ENCODE measurements at places on chromosomes 12 and 14.
A peak's percentile ranks its signal among the peaks of the same experiment; 100 is the strongest.

DNA sequence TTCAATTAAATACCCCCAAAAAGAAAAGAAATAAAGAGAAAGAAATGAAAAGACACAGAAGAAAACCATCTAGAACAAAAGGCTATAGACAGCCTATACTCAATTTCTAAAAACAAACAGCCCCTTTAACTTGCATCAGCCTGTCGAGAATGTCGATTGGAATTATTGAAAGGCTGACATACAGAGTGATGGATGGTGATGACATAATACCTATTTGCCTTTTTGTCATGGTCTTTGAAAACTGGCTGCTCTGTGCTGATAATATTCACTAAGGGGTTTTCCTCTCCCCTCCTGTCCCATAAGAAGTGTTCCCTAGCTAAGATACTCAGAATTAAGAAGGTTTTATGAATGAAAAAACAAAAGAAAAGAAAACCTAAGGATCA is 393.7 kb downstream of the SOX5 start:
- DNase-seq, result peak; percentile 5

DNA sequence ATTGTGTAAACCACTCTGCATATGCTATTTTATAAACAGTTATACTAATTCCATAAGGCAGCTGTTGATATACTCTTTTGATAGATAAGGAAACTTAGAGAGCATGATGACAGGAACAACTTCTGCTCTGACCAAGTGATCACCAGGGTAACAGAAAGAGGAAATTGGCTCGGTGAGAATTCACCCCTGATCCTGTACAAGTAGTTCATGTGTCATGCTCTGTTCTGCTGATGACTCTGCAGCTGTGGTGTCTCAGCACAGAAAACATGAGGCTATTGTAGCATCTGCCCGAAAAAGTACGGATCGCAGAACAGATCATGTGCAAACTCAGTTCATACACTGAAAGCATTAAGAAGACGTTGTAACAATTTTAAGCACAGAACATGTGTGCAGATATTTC is 345.0 kb downstream of the LRIG3 start:
- DNase-seq, result no peak

DNA sequence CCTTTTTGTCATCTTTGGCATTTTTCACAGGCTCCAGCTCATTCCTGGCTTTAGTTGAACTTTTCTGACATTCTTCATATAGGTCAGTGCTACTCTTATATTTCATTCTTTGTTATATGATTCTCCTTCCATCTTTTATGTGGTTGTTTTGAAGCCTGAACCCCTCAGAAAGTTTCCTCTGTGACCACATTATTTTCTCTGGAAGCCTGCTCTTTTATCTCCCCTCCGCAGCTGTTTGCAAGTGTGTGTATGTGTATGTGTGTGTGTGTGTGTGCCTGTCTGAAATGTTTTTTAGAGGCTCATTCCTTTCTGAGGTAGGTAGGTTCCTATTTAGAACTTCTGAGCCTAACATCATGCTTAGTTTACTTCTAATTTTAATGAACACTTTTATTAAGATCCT is 47.6 kb downstream of the ANO4 start:
- no peak for DNase-seq

DNA sequence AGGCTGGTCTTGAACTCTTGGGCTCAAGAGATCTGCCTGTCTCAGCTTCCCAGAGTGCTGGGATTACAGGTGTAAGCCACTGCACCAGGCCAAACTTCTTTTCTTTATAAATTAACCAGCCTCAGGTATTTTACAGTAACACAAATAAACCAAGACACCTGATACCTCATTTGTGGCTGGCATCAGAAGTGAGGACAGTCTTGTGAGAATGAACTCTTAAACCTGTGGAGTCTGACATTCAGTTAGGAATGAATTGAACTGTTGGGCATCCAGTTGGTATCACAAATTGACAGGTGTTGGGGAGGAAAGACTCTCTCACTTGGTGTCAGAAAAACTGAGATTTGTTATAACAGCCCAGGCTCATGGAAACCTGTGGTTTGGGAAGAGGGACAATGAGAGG is 120.5 kb downstream of the DENND5B start:
- DNase-seq, result no peak

GRCh38 chr12:100485983-100486382 is 12.3 kb downstream of the NR1H4 start:
- no peak for DNase-seq

GRCh38 chr12:121578230-121579189 is 2.3 kb downstream of the KDM2B start:
- no peak for DNase-seq

GRCh38 chr12:50043854-50044253 is 13.5 kb upstream of the ASIC1 start:
- no peak for DNase-seq

- no peak for DNase-seq
Measured at GRCh38 chr14:32494609-32495434, 165.7 kb downstream of the AKAP6 start.

GRCh38 chr12:88946372-88946997 is 366.2 kb upstream of the KITLG start:
- DNase-seq, result no peak

DNA sequence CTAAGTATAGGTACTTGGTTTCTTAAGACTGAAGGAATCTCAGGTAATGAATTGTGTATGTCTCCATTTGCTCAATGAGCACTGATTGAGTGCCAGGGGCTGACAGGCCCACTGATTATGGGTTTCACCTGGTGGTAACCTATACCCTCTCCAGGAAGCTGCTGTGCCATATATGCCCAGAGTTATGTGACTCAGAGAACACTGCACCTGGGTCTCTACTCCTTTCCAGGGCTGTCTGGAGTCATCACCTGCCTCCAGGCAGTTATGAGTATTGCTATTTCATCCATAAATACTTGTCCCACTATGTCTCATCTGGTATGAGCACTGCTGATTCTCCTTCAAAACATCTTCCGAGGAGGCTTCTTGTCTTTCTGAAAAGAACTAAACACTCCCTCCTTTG is 692.9 kb downstream of the BCL11B start:
- DNase-seq, result no peak

- DNase-seq, result peak; percentile 22
Measured at GRCh38 chr12:32398816-32399369, 465 bp upstream of the FGD4 start.

- no peak for DNase-seq
Measured at GRCh38 chr14:76259029-76259735, 107.5 kb downstream of the GPATCH2L start.

- DNase-seq, result no peak
Measured at GRCh38 chr12:108371801-108372344, 32.8 kb upstream of the CMKLR1 start.

- no peak for DNase-seq
Measured at GRCh38 chr14:104138098-104138717, at the start of gene KIF26A. Gene KIF26A, plus strand, starts transcription at chr14:104138587. Its CDS starts 136 bp downstream, at chr14:104138723.

DNA sequence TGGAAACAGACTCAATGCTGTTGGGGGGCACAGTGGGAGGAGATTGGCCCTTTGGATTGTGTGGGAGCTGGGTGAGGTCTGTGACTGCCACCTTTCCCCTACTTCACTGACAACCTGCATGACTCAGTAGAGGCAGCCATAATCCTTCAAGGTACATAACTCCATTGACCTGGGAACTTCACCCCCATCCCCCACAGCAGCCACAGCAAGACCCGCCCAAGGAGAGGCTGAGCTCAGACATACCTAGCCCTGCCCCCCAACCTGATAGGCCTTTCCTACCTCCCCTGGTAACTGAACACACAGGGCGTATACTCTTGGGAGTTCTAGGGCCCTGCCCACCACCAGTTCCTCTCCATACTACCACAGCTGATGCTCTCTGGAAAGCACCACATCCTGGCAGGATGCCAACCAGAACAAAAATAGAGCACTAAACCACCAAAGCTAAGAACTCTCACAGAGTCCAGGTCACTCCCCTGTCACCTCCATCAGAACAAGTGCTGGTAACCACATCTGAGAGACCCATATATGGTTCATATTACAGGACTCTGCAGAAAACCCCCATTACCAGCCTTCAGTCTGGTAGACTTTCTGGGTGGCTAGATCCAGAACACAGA is 703.9 kb downstream of the FSCB start:
- DNase-seq, result no peak

GRCh38 chr12:114998118-114998749 is 314.3 kb upstream of the TBX3 start:
- DNase-seq, result no peak

- DNase-seq, result no peak
Measured at GRCh38 chr12:19148860-19149259, 19.3 kb downstream of the PLEKHA5 start.

GRCh38 chr14:94646481-94646880 is 34.3 kb downstream of the SERPINA3 start:
- no peak for DNase-seq

- DNase-seq, result no peak
Measured at GRCh38 chr12:19957308-19958125, 410.8 kb upstream of the PDE3A start.

- no peak for DNase-seq
Measured at GRCh38 chr12:96201272-96202227, 7.4 kb downstream of the ELK3 start.

DNA sequence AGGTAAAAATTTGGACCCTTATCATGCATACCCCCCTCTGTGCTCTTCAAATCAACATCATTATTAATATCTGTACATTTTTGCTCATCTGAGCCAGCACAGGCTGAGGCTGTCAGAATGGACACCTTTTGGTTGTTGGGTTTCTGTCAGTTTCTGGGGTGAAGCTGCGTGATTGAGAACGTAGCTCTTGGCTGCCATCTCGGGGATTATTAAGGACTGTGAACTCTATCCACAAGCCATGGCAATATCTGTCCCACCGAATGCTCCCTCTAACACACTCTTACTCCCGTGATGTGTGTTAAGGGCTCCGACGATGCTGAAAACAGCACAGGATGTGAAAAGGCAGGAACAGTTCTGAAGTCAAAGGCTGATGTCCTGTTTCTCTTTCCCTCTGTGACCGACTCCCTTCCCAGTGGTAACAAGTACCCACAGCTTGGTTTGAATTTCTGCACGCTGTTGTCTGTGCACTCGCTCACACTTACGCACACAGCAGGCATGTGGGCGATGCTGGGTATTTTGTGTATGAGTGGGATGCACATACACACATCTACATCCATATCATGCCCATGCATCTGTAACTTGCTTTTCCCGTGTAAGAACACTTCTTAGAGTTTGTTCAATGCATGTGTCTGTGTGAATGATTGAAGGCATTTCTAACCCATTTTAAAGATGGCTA is 405.6 kb downstream of the TMEM121 start:
- no peak for DNase-seq

- no peak for DNase-seq
Measured at GRCh38 chr14:60495946-60496345, 10.1 kb upstream of the C14orf39 start.

- DNase-seq, result no peak
Measured at GRCh38 chr12:44058366-44058765, 222.5 kb downstream of the TMEM117 start.

GRCh38 chr12:34335819-34336262 is 313.5 kb downstream of the ALG10 start:
- no peak for DNase-seq

DNA sequence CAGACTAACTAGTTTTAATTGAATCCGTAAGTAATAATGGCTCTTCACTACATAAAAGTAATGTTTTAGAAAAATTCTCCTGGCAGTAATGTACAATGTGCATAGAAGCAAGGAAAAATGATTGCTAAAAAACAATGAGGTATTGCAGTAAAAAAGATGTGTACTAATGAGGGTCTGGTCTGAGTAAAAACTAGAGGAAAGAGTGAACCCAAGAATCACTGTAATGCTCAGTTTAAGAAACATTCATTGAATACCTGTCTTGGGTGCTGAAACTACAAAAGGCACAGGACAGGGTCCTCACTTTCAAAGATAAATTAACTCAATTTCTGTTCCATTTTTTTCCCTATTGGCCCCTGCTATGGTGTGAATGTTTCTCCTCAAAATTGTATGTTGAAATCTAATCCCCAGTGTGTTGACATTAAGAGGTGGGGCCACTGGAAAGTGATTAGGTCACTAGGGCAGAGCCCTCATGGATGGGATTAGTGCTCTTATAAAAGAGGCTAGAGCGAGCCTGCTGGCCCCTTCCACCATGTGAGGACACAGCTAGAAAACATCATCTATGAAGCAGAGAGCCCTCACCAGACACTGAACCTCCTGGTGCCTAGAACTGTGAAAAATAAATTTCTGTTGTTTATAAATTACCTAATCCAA is 51.6 kb downstream of the RPS6KA5 start:
- DNase-seq, result no peak

- DNase-seq, result no peak
Measured at GRCh38 chr12:130644146-130644545, 72.0 kb downstream of the RIMBP2 start.

- no peak for DNase-seq
Measured at GRCh38 chr12:108103517-108103916, 25.6 kb upstream of the WSCD2 start.

GRCh38 chr14:38788060-38788459 is 315.0 kb downstream of the SEC23A start:
- no peak for DNase-seq

GRCh38 chr12:98574110-98574509 is 19.4 kb upstream of the SLC25A3 start:
- no peak for DNase-seq

DNA sequence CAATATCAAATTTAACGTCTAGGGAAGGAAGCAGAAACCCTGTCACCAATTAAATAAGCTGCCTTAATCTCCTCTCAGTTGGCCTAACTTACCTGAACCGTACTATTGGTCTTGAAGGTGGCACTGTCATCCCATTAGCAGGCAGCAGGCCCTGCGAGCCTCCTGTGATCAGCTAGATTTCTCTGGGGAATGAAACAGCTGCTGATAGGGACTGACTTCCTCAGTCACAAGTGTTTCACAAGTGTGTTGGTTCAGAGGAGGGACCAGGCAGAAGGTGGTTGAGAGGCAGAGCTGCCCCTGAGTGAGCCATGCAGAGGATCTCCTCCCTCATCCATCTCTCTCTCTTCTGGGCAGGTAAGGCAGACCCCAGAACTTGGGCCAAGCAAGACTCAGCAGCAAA is 166.8 kb downstream of the DAD1 start:
- no peak for DNase-seq

GRCh38 chr12:106078358-106079010 is 60.3 kb downstream of the NUAK1 start:
- no peak for DNase-seq

GRCh38 chr12:99722690-99723486 is 75.3 kb downstream of the GARIN6 start:
- no peak for DNase-seq

DNA sequence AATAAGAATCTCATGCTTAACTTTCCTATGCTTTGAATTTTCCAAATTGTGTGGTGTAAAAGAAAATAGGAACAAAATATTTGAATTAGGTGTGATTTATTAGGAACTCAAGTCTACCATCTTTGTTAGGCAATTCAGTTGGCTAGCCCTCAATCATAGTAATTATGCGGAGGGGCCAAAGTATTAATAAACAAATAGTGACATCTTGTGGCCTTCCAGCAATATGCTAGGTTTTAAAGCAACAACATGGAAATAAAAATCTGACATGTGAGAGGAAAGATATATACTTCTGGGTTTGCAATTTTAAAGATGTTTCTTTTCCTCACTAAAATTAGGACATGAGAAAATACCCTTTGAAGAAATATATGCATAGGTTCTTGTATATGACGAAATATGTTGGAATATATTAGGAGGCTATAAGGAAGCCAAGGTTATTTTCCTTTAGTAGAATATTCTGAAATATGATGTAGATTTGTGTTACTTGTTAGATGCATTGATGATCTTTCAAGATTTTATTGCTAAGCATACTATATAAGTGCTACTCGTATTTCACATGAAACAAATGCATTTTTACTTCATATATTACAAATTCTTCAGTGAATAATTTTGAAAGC is 200.4 kb downstream of the PTPRO start:
- peak; percentile 10 for DNase-seq

GRCh38 chr12:47141459-47141858 is 61.7 kb upstream of the AMIGO2 start:
- DNase-seq, result no peak
